8988T (cell line): ENCODE measurements at places on chromosomes 5 and 9.

DNA sequence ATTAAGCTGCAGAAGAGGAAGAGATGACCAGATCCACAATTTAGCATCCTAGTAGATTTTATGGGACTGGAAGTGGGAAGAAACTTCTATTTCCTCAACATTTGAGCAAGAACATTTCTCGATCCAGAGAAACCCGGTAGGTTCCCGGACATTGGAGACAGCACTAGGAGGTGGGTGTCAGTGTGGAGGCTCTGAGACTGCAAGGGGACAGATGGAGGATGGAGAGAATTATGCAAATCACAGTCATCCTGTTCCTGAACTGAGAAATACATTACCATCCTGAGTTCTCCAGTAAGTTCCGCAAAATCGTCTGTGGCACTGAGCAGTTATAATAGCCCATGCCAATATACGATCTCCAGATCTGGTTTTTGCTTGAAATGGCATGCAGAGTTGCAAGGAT is 25.6 kb downstream of the GLDC start:
- no peak for DNase-seq

GRCh38 chr5:83370957-83371356 is 100.6 kb upstream of the VCAN start:
- no peak for DNase-seq

GRCh38 chr9:36113999-36114398 is 22.5 kb upstream of the GLIPR2 start:
- no peak for DNase-seq

GRCh38 chr5:121315786-121316185 is 535.9 kb upstream of the FTMT start:
- DNase-seq: no peak

DNA sequence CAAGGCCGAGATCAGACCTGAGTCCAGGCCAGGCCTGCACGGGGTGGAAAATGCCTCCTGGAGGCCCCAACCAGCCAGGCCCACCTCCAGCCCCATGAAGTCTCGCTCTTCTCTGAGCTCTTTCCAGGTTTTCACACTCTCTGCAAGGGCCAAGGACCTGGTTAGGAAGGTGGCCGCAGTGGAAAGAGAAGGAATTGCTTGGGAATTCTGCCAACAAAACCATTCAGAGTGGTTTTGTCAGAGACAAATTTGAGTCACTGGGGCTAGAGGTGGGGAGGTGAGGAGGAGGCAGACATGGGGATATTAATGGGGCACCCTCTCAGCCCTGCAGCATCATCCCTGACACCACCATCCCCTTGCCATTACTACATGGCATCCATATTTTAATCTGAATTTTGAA is 261.0 kb downstream of the ROR2 start:
- no peak for DNase-seq

GRCh38 chr5:130476325-130476724 is 572.1 kb downstream of the CHSY3 start:
- no peak for DNase-seq

GRCh38 chr5:81222285-81222684 is 10.8 kb upstream of the CKMT2 start:
- no peak for DNase-seq

DNA sequence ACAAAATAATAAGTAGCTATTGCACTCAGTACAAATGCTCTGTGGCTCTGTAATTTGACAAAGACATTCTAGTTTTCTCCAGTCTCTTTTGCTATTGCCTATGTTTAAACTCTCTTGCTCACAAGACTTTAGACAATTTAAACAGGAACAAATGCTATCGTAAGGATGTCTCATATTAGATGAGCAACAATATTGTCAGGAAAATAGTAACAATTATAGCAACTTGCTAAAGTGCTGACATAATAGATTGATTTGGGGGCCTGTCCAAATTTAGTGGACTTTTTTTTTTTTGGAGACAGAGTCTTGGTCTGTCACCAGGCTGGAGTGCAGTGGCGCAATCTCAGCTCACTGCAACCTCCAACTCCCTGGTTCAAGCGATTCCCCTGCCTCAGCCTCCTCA is 11.8 kb downstream of the KIF2A start:
- DNase-seq: no peak

- peak; percentile 35 for DNase-seq
These were observed 21.6 kb downstream of the FBXW11 start for GRCh38 chr5:171984748-171985419.

- no peak for DNase-seq
These were observed 24.8 kb downstream of the CCNJL start for GRCh38 chr5:160287378-160288051.

DNA sequence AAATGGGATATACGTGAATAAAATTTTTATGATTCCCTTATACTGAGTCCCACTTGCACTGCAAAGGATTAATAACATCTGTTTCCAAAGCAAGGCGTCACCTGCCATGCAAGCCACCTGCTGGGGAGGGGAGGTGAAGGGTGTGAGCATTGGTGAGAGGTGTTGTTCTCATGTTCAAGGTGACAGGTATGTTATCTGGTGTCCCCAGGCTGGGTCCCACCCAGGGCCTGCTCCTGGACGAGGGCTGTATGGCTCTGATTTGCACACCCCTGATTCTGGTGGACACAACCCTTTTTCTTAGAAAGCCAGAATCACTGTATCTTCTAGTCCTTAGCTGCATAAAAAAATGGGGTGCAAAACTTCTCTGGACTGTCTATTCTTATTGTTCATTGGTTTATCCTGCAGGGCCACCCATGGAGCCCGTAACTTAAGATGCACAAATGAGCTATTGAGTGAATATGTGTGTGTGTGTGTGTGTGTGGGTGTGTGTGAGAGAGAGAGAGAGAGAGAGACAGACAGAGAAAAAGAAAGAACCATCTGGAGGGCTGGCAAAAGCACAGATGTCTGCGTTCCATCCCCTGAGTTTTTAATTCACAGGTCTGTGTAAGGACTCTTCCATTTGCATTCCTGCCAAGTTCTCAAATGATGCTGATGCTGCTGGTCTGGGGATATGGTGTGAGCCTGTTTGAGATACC is 53.7 kb downstream of the SYK start:
- DNase-seq: no peak

- DNase-seq: no peak
These were observed 16.8 kb downstream of the TXNDC8 start for GRCh38 chr9:110320651-110321445.
